Stimulated activated CD4-positive, alpha-beta T cell treated with anti-CD3 and anti-CD28 coated beads, Interleukin-15, amount 100 ng/mL, for 1 hour (primary cell): ENCODE measurements at places on chromosomes 5 and 9.

DNA sequence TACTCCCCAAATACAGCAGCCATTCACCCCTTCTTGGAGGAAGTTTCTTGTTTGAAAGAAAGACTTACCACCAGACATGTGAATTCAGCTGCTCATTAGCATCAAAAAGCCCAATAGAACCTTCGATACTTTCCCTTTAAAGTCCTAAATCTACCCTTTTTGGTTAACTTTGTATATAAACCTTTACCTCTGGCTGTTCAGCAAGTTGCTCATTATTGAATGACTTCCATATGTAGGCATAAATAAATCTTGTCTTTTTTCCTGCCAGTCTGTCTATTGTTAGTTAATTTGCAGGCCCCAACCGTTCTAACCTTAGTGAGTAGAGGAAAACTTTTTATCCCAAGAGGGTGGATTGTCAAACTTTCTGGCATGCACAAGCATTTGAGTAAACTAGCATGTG, 27.9 kb upstream of the FBXL17 start:
- DNase-seq, result no peak

DNA sequence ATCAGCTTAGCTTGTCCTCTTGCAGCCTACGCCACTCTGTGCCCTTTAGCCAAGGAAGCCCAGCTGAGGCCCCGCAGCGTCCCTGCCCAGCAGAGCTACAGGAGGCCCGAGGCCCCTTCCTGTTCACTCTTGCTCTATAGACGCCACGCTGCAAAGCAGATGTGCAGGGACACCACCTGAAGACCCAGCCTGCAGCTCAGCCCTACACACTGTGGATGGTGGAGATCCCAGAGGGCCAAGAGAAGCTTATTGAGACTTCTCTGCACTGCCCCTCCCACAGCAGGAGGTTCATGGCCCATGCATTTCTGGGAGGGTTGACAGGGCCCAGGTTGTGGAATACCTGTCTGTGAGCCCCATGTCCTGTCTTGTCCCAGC, 33.6 kb downstream of the IRF1 start:
- no peak for DNase-seq

DNA sequence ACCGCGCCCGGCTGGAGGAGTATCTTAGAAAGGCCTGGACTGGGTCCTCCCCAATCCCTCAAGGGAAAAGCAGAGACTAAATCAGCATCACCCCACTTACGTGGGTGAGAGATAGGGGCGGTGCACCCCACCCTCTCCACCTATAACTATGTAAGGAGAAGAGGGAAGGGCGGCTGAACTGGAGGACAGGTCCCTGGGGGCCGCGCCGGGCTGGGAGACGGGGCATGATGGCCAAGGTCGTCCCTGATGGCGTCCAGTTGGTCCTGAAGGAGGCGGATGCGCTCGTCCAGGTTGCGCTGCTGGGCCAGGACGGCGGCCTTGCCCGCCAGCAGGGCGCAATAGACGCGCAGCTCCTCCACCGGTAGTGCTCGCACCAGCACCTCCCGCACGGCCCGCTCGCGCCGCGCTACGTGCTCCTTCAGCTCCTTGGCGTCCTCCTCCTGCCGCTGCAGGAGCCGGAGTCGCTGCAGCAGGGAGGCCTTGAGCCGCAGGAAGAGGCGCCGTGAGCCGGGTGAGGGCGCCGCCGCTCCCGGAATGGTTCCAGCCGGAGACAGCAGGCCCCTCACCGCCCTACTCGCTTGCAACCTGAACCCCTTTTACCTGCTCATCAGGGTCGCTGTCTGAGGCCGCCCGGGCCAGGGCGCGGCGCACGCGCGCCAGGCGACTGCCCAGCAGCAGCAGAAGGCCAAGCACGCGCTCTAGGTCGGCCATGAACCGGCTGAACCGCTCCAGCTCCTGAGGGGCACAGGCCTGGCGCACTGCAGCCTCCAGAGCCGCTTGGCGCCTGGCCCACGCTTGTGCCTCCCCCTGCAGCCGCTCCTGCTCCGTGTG, 7.6 kb downstream of the SHROOM1 start:
- no peak for DNase-seq

- DNase-seq, result no peak
These were observed 213.5 kb downstream of the PJA2 start for GRCh38 chr5:109196087-109196822.

- no peak for DNase-seq
These were observed 123.8 kb downstream of the FBXL7 start for GRCh38 chr5:15623794-15624193.

DNA sequence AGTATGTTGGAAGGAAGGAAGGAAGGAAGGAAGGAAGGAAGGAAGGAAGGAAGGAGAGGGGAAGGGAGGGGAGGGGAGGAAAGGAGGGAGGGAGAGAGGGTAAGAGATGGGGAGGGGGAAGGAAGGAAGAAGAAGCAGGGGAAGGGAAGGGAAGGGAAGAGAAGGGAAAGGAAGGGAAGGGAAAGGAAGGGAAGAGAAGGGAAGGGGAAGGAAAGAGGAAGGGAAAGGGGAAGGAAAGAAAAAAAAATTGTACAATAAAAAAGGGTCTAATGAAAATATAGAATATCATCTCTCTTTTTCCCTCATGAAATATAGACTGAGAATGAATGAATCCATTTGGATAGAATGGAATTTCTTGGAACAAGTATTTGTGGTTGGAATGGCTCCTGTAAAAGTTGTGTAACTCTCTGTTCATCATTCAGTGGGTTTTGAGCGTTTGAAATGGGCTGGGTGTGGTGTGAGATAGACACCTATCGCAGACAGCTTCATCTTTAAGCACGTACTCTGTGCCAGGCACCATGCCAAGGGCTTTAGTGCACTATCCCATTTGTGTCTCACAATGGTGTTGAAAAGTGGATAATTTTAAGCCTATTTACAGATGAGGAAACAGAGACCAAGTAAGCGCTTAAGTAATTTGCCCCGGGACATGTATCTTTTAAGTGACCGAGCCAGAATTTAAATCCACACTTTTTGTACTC, 11.6 kb upstream of the PAPPA start:
- DNase-seq, result no peak

DNA sequence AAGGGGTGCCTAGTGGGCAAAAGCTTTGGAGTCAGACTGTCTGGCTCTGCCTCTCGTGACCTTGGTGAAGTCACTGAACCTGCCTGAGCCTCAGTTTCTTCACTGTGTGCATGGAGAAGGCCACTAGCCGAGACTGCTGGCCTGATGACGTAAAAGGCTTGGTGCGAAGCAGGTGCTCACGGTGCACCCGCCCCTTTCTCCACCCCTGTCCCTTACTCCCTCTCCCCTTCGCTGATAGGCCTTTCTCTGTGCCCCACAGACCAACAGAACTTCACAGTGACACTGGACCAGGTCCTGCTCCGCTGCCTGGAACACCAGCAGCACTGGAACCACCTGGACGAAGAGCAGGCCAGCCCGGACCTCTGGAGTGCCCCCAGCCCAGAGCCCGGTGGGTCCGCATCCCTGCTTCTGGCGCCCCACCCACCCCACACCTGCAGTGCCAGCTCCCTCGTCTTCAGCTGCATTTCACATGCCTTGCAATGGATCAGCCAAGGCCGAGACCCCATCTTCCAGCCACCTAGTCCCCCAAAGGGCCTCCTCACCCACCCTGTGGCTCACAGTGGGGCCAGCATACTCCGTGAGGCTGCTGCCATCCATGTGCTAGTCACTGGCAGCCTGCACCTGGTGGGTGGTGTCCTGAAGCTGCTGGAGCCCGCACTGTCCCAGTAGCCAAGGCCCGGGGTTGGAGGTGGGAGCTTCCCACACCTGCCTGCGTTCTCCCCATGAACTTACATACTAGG, 10.4 kb downstream of the FPGS start:
- no peak for DNase-seq

GRCh38 chr9:102445181-102445747, 549.9 kb upstream of the CYLC2 start:
- DNase-seq, result no peak

DNA sequence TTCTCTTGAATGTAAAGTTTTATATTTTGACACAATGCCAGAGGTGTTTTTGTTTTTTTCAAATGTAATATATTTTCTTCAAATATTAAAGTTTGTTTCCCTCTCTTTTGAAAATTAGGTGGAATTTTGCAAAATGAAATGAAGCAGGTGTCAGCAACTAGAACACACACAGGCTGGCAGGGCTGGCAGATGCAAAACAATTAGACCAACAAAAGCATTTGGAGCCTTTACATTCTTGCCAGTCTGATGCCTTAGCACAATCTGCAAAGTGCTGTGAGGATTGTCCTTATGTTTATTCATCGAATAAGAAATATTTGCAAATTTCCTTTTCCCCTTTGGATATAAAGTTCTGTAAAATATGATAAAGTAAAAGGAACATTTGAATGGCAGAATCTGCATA, 1063.9 kb downstream of the CDH9 start:
- no peak for DNase-seq

GRCh38 chr5:67672636-67673035, 476.0 kb upstream of the CD180 start:
- no peak for DNase-seq
